Neural progenitor cell (in vitro differentiated cells): ENCODE measurements at places on chromosomes 5 and 9.
A peak's percentile ranks its signal among the peaks of the same experiment; 100 is the strongest.

GRCh38 chr5:178357121-178357521 lies 124.5 kb upstream of the PHYKPL start:
- H3K36me3 ChIP-seq, result no peaks in the 10 kb centered on the region
- no peaks in the 10 kb centered on the region for H3K27me3 ChIP-seq
- peaks cover 17% of the 10 kb centered on the region for H3K4me1 ChIP-seq
- no peak overlapping the region for H3K27ac ChIP-seq

DNA sequence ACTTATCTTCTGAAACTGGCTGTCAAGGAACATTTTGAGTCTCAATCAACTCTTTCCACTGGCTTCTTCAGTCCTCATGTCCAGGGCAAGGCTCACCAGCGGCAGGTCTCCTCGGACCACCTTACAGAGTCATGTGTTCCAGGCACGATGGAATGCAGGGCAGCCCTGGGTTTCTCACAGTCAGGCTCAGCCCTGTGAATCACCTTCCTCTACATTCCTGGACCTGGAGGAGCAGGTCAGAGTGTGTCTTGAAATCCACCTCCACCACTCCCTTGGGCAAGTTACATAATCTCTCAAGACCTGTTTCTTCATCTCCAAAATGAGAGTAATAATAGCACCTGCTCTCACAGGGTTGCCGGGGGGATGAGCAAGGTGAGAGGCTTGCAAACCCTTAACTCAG lies 16.0 kb downstream of the ENC1 start:
- H3K27ac ChIP-seq, result no peak overlapping the region
- H3K4me1 ChIP-seq, result peaks cover 49% of the 10 kb centered on the region
- H3K36me3 ChIP-seq, result peaks cover 3% of the 10 kb centered on the region
- DNase-seq, result no peak
- H3K27me3 ChIP-seq, result no peaks in the 10 kb centered on the region

GRCh38 chr5:81856948-81857928 lies 106.3 kb upstream of the SSBP2 start:
- peaks cover 46% of the 10 kb centered on the region for H3K4me1 ChIP-seq
- DNase-seq, result peak; percentile 52
- no peak overlapping the region for H3K27ac ChIP-seq
- no peak overlapping the region for H3K4me3 ChIP-seq
- no peaks in the 10 kb centered on the region for H3K36me3 ChIP-seq

GRCh38 chr5:121408778-121409177 lies 442.9 kb upstream of the FTMT start:
- no peaks in the 10 kb centered on the region for H3K27me3 ChIP-seq
- DNase-seq, result no peak
- H3K36me3 ChIP-seq, result no peaks in the 10 kb centered on the region

- no peak overlapping the region for H3K27ac ChIP-seq
- H3K4me1 ChIP-seq, result peaks cover 4% of the 10 kb centered on the region
- H3K36me3 ChIP-seq, result no peaks in the 10 kb centered on the region
- H3K4me3 ChIP-seq, result no peak overlapping the region
These were observed 123.4 kb downstream of the NXNL2 start for GRCh38 chr9:88658311-88658822.
